ENCODE measurements at places on chromosomes 2 and 18. TPM values are rescaled to one million over a fixed set of nuclear protein-coding genes. Genes with fewer than 3 reads are reported as not detected.
A peak's percentile ranks its signal among the peaks of the same experiment; 100 is the strongest.

GRCh38 chr2:19138264-19138825, 220.1 kb downstream of the OSR1 start:
- H3K27ac ChIP-seq = no peak overlapping the region
- no peak overlapping the region for H3K4me3 ChIP-seq
- no peaks in the 10 kb centered on the region for H3K4me1 ChIP-seq
- no peaks in the 10 kb centered on the region for H3K36me3 ChIP-seq
- H3K27me3 ChIP-seq = no peaks in the 10 kb centered on the region

- no peaks in the 10 kb centered on the region for H3K4me1 ChIP-seq
- H3K4me3 ChIP-seq = no peak overlapping the region
- no peaks in the 10 kb centered on the region for H3K36me3 ChIP-seq
- no peaks in the 10 kb centered on the region for H3K27me3 ChIP-seq
- DNase-seq = no peak
- no peak overlapping the region for H3K27ac ChIP-seq
These were observed 154.7 kb downstream of the CHST9 start for GRCh38 chr18:27030421-27030820.

DNA sequence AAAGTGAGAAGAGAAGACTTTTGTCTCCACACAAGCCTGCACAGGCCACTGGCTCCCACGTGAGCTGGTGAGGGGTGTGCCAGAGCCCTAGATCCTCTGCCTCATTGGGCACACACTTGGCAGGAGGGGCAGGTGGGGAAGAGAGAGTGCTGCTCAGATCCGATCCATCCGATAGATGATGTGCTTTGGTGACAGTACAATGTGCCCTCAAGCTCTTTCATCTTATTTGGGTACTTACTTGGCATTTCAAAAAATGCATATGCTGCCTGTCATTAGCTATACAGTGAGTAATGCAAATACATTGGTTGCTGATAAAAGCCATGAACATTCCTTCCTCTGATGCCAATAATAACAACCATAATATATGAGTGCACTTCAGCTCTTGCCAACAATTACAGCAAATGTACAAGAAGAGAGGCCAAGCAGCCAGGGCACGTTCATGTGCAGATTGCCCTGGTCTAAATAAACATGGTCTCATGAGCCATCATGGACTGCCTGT, 255.3 kb downstream of the VAPA start:
- no peak for DNase-seq
- H3K4me3 ChIP-seq = no peak overlapping the region
- H3K27ac ChIP-seq = no peak overlapping the region
- H3K4me1 ChIP-seq = no peaks in the 10 kb centered on the region

DNA sequence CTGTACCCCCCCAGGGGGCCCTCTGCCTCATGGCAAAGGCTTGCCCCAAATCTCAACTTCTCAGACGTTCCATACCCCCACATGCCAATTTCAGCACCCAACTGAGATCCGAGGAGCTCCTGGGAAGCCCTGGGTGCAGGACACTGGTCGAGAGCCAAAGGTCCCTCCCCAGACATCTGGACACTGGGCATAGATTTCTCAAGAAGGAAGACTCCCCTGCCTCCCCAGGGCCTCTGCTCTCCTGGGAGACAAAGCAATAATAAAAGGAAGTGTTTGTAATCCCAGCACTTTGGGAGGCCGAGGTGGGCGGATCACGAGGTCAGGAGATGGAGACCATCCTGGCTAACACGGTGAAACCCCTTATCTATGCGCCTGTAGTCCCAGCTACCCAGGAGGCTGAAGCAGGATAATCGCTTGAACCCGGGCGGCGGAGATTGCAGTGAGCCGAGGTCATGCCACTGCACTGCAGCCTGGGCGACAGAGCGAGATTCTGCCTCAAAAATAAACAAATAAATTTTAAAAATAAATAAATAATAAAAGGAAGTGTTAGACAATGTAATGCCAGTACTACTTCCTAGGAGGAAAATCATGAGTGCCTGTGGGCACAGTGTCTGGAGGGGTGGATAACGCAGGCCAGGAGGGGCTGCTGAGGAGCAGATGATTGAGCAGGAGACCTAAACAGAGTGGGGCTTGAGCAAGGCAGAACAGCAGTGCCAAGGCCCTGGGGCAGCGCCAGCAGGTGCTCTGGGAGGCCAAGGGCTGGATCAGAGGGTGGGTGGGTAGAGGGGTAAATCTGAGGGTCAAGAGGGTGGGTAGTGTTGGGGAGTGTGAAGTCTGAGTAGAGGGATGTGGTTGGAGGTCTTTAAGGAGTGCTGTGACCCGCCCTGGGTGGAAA, 4.0 kb downstream of the ALPP start:
- H3K4me1 ChIP-seq = no peaks in the 10 kb centered on the region
- no peak for DNase-seq
- no peak overlapping the region for H3K27ac ChIP-seq
- no peak overlapping the region for H3K4me3 ChIP-seq
- no peaks in the 10 kb centered on the region for H3K36me3 ChIP-seq

GRCh38 chr2:113720167-113720566, 36.3 kb downstream of the SLC35F5 start:
- H3K27ac ChIP-seq = no peak overlapping the region
- H3K4me3 ChIP-seq = no peak overlapping the region
- H3K27me3 ChIP-seq = no peaks in the 10 kb centered on the region
- peaks cover 3% of the 10 kb centered on the region for H3K4me1 ChIP-seq

DNA sequence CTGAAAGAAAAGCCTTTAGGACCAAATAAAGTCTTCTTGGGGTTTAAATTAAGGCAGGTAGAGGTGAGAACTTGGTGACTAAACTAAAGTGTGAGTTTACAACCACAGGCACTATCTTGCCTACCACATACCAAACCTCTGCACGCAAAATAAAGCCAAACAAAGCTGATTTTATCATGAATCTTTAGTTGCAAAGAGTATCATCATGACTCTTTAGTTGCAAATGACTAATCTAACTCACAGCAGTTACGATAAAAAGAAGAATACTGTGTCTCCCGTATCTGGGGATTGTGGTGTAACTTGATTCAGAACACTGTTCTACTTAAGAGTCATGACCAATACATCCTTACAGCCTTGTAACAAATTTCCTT, 11.2 kb downstream of the CFAP210 start:
- peak; percentile 38 for DNase-seq
- peak overlapping the region; percentile 32 for H3K27ac ChIP-seq
- no peak overlapping the region for H3K4me3 ChIP-seq
- peaks cover 22% of the 10 kb centered on the region for H3K4me1 ChIP-seq
- H3K36me3 ChIP-seq = no peaks in the 10 kb centered on the region

DNA sequence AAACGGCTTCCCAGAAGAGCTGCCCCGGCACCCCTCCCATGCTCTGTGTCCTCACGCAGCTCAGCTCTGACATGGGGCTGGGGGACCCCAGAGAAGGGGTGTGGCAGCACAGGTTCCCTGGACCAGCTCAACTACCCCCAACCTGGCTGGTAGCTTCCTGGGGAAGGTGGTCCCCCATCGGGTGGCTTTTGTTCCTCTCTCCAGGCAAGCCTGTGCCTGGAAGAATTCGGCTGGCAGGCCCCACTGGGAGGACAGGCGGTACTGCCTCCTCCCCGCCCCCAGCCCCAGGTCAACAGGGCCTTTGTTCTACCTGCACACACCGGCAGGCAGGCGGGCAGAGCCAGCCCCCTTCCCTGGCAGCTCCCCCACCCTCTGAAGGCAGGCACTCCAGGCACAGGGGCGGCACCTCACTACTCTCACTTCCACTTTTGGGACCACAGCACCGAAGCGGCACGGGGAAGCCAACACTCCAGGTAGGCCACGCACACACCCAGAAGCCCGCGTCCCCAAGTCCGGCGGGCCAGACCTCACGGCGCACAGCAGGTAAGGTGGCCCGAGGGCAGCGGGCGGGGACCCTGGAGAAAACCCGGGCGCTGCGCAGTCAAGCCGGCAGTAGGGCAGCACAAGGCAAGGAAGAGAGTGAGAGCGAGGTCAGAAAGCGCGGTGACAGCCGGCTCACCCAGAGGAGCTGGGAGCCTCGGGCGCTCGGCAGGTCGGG, 1.3 kb downstream of the HS6ST1 start:
- peak overlapping the region; percentile 74 for H3K4me3 ChIP-seq
- peaks cover 17% of the 10 kb centered on the region for H3K4me1 ChIP-seq
- no peaks in the 10 kb centered on the region for H3K36me3 ChIP-seq
- peak; percentile 26 for DNase-seq
- H3K27me3 ChIP-seq = peaks cover 14% of the 10 kb centered on the region

DNA sequence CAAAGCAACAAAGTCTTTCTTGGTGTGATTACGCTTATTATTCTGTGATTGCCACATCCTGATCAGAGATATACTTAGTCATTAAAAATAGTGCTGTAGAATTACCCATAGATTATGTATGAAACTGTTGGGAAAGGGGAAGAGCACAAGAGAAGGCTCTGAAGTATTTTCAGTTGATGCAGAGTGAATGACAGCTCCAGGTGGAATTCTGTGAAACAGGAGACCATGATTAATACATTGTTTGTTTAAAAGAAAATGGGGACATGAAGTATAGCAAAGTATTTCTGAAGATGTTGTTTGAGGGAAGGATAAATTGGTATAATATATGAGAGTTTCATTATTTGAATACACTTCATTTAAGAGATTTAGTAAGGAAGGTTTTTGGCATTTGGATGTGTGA, 307.6 kb upstream of the CDH20 start:
- no peak overlapping the region for H3K27ac ChIP-seq
- no peak for DNase-seq
- no peaks in the 10 kb centered on the region for H3K4me1 ChIP-seq
- H3K27me3 ChIP-seq = no peaks in the 10 kb centered on the region
- H3K4me3 ChIP-seq = no peak overlapping the region

The ERBB4 gene
- not detected for total RNA-seq

The CNTNAP5 gene
- total RNA-seq = not detected

DNA sequence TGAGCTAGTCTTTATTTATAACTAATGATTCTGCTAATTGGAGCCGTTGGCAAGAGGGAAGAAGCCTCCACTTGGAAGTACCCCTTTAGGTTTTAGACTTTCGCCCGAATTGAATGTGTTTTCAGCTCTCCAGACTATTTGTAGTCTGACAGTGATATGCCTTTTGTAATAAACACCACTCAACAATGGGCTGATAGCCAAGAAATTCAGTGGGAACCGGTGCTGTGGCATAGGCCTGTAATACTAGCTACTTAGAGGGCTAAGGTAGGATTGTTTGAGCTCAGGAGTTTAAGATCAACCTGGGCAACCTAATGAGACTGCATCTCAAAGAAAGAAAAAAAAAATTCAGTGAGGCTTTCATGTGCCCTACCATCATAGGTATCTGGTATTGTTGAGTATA, 13.6 kb upstream of the ZSCAN30 start:
- DNase-seq = no peak
- H3K27me3 ChIP-seq = no peaks in the 10 kb centered on the region
- H3K4me1 ChIP-seq = no peaks in the 10 kb centered on the region
- no peak overlapping the region for H3K27ac ChIP-seq
- H3K36me3 ChIP-seq = peaks cover 89% of the 10 kb centered on the region
- H3K4me3 ChIP-seq = no peak overlapping the region

DNA sequence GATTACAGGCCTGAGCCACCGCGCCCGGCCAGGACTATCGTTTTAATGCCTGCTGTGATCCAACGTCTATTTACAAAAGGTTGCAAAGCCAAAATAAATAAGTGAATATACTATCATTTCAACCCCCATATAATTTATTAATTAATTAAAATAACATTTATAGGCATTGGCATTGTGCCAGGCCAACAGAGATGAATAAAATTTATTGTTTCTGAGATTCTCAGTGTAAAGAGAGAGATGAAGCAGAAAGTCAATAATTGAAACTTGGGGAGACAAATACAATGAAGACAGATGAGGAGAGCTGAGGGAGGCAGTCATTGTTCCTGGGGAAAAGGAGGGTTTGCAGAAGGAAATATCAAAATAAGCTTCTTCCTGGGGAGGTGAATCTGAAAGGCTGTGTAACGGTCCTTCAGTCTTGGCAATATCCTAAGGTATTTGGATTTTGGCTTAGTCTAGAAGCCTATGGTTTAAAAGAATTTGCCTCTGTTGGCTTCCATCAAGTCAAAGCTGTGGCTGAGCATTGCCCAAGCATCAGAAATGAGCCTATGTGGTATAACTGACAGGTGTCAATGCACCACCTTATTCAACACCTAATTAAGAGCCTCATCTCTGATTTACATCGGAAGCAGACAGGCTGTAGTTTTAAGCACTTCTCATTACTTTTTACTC, 31.5 kb downstream of the KCNE4 start:
- no peaks in the 10 kb centered on the region for H3K4me1 ChIP-seq
- no peaks in the 10 kb centered on the region for H3K27me3 ChIP-seq
- no peak for DNase-seq
- no peak overlapping the region for H3K27ac ChIP-seq
- no peaks in the 10 kb centered on the region for H3K36me3 ChIP-seq

GRCh38 chr2:191351298-191351697, 106.1 kb downstream of the MYO1B start:
- no peaks in the 10 kb centered on the region for H3K4me1 ChIP-seq
- H3K36me3 ChIP-seq = no peaks in the 10 kb centered on the region
- no peak overlapping the region for H3K4me3 ChIP-seq
- no peak overlapping the region for H3K27ac ChIP-seq
- DNase-seq = no peak

DNA sequence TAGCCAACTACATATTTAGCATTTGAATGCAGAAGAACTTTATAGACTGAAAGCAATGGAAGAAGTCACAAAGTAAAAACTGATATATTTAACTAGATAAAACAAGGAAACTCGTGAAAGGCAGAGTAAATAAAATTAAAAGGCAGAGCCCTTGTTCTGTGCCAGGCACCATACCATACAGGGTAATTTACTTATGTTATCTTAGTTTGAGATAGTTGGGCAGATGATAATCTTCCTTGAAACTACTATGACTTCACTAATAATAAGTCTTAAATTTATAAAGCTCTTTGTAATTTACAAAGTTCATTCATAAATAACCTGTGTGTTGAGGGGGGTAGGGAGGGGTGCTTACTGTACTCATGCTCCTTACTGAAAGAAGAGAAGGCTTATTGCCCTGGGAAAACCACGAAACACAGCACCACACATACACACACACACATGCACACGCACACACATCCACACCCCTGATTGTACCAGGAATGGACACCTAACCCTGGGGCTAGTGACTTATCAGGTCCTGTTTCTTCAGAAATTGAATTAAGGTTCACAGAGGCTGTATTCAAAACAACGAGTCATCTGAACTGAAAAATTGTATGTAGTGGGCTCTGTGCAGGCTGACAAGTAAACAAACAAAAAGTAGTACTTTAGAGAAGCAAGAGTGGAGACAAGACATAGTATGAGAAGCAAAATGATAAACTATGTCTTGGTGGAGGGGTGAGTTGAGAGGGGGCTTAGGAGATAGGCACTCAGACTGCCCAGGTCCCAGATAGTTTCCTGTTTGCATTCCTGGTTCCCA, 38.1 kb downstream of the AGFG1 start:
- H3K27me3 ChIP-seq = no peaks in the 10 kb centered on the region
- peaks cover 38% of the 10 kb centered on the region for H3K4me1 ChIP-seq
- no peak overlapping the region for H3K27ac ChIP-seq
- no peak for DNase-seq
- no peak overlapping the region for H3K4me3 ChIP-seq

- no peak for DNase-seq
- no peaks in the 10 kb centered on the region for H3K27me3 ChIP-seq
- H3K4me1 ChIP-seq = no peaks in the 10 kb centered on the region
- H3K27ac ChIP-seq = no peak overlapping the region
- no peak overlapping the region for H3K4me3 ChIP-seq
These were observed 166.2 kb upstream of the DTNA start for GRCh38 chr18:34543945-34544344.

The POMC gene
- total RNA-seq = 3.0 TPM
